ENCODE measurements at places on chromosomes 13 and 19. TPM values are rescaled to one million over a fixed set of nuclear protein-coding genes. Genes with fewer than 3 reads are reported as not detected.

The LRRC63 gene
- not detected for polyA plus RNA-seq

The NCCRP1 gene
- 0.45 TPM for polyA plus RNA-seq

The GDF15 gene
- 27.5 TPM for polyA plus RNA-seq

The MAST1 gene
- polyA plus RNA-seq: 1.1 TPM

The ZNF285 gene
- polyA plus RNA-seq: 0.54 TPM

The ZNF540 gene
- polyA plus RNA-seq: 5.2 TPM
